ENCODE measurements at places on chromosomes 11 and 22.

DNA sequence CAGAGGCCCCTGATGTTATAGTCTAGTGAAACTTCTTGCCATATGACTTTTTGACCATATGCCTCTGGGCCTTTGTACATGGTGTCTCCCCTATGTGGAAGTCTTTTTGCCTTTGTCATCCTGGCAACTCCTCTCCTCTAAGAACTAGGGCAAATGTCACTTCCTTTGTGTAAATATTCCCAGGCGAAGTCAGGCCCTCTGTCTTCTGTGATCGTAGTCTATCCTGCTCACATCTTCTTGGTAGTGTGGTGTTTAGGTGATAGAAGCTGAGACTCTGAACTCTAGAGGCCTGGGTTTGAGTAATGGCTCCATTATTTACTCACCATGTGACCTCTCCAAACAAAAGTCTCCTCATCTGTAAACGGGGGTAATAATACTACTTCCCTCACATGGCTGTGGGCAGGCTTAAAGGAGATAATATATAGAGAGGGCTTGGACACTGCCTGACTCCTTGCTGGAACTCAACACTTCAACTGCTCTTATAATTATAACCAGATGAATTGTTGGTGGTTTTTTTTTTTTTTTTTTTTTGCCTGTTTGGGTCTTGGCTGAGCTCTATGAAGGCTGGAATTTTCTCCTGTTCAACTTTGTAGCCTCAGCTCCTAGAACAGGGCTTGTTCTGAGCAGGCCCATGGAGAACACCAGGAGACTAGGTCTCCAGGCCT, 43.8 kb downstream of the INSC start:
- no peak for DNase-seq

- no peak for DNase-seq
These were observed 13.4 kb downstream of the SHANK2 start for GRCh38 chr11:71238941-71239340.

DNA sequence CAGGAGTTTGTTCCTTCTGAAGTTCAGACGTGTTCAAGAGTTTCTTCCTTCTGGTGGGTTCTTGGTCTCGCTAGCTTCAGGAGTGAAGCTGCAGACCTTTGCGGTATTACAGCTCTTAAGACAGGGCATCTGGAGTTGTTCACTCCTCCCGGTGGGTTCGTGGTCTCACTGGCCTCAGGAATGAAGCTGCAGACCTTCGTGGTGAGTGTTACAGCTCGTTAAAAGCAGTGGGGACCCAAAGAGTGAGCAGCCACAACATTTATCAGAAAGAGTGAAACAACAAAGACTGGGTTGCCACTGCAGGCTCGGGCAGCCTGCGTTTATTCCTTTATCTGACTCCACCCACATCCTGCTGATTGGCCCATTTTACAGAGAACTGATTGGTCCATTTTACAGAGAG, 373.1 kb downstream of the ETS1 start:
- DNase-seq: no peak

DNA sequence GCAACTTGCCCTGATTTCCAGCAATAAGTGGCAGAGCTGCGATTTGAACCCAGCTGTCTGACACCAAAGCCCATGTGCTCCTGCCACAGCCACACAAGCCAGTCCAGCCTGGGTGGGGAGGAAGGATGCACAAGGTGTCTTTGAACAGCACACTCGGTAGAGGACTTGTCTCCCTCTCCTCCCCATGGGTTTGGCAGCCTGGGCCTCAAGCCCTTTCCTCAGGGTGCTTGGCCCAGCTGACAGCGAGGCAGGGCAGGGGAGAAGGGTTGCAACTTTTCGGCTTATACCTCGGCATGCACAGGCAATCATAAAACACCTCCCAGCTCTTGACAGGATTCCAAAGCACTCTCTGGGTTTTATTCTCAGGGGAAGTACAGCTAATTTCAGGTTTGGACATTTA, 19.3 kb downstream of the ASPHD2 start:
- no peak for DNase-seq

GRCh38 chr11:24324211-24324610, 172.6 kb upstream of the LUZP2 start:
- DNase-seq: no peak

DNA sequence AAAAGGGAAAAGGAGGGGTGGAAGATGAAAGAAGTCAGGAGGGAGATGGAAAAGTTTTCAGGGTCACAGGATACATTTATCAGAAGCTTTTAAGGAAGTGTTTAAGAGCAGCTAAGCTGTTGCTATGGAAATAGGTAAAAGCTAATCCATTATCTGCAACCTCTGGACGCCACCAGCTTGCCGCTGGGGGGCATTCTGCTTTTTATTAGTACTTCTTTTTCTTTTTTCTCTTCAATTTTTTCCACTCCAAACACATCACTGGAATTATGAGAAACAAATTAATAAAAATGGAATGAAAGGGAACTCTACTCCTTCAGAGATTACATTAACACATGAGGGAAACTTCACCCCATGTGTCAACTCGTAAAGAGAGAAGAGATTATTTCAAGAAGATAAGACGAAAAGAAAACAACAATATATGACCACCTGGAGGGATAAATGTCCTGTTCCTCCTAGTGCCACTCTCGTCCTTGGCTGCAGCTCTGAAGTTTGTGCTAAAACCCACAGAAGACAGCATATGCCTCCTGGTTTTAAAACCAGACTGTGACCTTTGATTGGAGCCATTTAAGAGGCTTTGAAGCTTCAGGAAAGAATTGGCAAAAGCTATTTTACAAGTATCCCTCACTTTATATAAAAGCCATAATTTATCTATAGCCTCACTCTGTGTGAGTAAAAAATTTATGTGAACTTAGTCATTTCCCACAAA, 972.8 kb downstream of the OPCML start:
- DNase-seq: no peak

GRCh38 chr22:48004038-48004437, 1241.6 kb downstream of the TBC1D22A start:
- DNase-seq: no peak

DNA sequence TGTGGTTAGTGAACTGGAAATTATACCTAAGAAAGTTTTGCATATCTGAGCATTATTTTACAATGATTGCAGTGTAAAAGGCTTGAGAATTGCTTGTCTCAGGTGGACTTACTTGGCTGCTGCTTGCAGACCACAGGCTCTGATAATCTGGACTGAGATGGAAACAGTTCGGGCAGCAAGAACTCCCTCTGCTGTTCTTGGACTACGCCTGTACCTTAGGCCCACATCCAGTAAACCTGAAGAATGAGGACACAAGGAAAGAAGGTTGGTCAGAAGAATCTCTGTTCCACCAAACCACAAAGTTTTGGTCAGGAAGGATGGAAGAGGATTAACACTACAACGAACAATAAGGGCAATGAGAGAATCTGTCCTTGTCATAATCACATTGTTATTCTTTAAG, 80.1 kb downstream of the C2CD3 start:
- no peak for DNase-seq

DNA sequence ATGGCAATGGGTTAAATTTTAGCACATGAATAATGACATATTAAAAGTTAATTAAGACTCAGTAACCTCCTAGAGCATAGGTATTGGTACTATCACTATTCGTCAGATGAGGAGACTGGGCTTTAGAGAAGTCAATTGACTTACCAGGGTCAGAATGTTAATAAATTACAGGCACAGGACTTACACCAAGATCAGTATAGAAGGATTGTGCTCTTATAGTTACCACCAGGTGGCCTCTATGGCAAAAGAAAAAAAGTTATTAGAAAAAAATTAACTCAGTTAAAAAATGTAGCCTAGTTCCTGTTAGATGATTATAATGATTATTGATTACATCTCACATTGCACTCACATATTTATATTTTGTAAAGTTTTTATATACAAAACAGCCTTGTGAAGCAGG, 1163.7 kb downstream of the FAM181B start:
- DNase-seq: no peak

DNA sequence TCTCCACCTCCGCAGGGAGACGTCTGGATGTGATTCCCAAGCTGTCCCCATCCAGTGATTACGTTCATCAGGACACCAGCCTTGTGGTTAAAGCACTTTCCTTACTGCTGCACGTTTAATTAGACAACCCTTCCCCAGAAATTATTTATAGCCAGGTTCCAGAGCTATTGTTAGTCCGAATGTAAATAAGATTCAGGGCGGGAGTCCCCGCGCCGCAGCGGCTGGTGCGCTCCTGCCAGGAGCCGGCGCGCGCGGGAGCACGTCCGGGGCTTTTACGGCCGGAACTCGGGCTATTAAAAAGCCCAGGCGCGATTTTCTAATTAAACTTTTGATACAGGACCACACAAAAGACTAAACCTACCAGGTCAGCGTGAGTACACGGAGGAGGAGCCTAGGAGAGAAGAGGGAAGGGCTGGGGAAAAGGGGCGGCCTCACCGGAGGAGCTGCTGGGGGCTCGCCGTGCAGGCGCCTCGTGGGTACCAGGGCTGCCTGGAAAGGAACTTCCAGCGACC, 538.3 kb downstream of the OPCML start:
- DNase-seq: no peak

- DNase-seq: no peak
These were observed 106.6 kb downstream of the PRR5L start for GRCh38 chr11:36402568-36403170.

- DNase-seq: no peak
These were observed 29.4 kb upstream of the LYVE1 start for GRCh38 chr11:10597877-10598351.

DNA sequence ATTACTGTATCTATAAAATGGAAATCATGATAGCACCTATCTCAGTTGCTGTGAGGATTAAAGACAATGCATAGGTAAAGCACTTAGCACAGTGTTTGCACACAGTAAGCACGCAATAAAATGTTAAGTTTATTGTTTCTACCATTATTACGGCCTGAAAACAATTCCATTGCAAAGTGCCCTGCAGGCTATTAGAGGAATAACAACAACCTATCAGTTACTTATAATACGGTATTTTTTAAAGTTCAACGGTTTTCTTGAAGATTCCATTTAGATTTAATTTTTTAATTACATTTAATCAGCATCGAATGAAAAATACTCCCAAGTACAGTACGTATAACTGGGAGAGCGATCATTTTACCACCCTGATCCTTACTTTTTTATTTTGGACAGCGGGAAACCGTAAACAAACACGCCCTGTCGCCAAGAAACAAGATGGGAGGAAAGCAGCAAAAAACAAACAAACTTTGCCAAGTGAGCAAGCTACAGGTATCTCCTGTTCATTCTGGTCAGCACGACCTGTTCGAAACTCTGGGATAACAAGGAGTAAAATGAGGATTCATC, 893 bp downstream of the SLC36A4 start:
- no peak for DNase-seq

DNA sequence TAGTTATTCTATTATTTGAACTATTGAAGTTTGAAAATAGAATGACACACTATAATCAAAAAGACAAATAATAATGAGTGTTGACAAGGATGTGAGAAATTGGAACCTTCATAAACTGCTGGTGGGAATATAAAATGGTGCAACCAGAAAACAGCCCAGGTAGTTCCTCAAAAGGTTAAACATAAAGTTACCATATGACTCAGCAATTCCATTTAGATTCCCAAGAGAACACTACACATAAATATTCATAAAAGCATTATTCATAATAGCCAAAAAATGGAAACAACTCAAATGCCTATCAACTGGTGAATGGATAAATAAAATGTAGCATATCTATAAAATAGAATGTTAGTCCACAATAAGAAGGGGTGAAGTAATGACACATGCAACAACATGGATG, 21.7 kb downstream of the CCDC73 start:
- no peak for DNase-seq

DNA sequence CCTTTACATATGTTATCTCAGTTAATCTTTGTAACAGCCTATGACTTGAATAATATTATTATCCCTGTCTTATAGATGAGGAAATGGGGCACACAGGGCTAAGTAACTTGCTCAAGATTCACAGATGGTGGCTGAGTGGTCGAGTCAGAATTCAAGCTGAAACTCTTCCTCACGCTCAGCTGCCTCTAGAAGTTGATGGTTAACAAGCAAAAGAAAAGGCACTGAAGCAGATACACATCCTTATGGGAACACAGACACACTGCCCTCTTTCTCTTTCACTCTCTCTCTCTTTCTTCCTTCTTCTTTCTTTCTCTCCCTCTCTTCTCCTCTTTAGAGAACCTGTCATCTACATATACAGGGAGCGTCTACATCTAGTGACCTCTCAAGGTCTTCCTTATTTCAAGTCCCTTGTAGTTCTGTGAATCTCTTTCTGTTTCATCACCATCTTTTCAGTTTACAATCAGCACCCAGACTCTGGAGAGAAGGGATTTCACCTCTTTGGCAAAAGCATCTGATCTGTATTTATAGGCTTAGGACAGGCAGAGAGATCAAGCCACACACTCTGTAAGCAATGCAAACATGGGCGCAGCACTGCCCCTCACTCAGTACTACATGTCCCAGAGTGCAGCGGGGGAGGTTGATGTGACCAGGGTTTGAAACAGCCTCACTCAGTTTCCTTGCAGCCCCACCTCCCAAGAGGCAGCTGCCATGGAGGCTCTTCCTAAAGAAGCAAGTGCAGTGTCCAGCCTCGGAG, 75.7 kb downstream of the GRAMD1B start:
- peak; percentile 34 for DNase-seq

GRCh38 chr11:101442171-101442570, 141.6 kb downstream of the TRPC6 start:
- no peak for DNase-seq

DNA sequence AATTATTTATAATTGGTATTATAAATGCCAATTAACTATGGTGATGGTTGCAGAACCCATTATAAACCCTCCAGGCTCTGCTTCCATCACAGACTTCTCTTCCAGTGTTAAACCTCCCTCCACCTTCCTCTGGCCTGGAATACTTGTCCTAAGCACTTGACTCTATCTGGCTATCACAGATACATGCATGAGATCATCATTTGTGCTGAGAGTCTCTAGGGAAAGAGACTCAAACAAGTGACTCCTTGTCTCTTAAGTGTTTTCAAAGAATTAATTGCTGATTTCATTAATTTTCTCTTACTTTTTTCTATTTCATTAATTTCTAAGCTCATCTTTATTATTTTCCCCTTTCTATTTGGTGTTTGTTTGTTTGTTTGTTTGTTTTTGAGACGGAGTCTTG, 29.1 kb downstream of the RTL6 start:
- no peak for DNase-seq

- no peak for DNase-seq
These were observed 433.9 kb downstream of the TBC1D22A start for GRCh38 chr22:47196166-47196849.

GRCh38 chr11:119175493-119176077, 7.1 kb downstream of the NLRX1 start:
- no peak for DNase-seq

DNA sequence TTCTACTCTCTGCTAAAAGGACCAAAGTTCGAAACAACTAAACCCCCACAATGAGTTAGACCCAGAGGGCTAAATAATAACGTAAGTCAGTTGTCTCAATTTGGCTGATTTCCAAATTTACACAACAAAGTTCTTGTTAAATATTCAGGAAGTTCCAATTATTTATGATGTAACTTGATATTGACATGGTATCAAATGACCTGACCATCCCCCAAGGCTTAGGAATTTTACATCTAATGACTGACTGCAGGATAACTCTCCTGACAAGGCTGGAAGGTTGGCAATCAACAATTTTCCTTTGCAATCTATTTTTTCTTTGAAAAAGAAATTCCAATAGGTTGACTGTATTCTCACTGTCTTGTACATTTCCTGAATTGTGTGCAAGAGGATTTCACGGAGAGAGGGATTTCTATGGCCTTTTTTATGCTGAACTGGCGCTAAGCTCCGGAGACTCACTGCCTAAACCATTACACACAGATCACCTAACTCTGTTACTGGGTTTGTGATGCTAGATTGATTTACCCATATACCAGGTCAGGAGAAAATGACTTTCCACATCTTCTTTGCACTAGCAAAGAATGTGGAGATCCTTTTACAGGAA, 9.6 kb upstream of the CDON start:
- no peak for DNase-seq

- DNase-seq: no peak
These were observed 999.0 kb downstream of the BRD1 start for GRCh38 chr22:48828688-48829087.

Data from GM13977 (cell line).